ENCODE measurements at places on chromosomes 7 and 10.

- DNase-seq: no peak
Measured at GRCh38 chr10:124864421-124865193, 63.0 kb downstream of the ABRAXAS2 start.

GRCh38 chr10:47016564-47016963 is 105.3 kb downstream of the PTPN20 start:
- no peak for DNase-seq

GRCh38 chr7:38731215-38731614 is 100.0 kb upstream of the AMPH start:
- DNase-seq: no peak

- no peak for DNase-seq
Measured at GRCh38 chr7:2260820-2261219, 18.8 kb downstream of the NUDT1 start.

GRCh38 chr10:48779546-48780152 is 95.0 kb downstream of the WDFY4 start:
- no peak for DNase-seq

DNA sequence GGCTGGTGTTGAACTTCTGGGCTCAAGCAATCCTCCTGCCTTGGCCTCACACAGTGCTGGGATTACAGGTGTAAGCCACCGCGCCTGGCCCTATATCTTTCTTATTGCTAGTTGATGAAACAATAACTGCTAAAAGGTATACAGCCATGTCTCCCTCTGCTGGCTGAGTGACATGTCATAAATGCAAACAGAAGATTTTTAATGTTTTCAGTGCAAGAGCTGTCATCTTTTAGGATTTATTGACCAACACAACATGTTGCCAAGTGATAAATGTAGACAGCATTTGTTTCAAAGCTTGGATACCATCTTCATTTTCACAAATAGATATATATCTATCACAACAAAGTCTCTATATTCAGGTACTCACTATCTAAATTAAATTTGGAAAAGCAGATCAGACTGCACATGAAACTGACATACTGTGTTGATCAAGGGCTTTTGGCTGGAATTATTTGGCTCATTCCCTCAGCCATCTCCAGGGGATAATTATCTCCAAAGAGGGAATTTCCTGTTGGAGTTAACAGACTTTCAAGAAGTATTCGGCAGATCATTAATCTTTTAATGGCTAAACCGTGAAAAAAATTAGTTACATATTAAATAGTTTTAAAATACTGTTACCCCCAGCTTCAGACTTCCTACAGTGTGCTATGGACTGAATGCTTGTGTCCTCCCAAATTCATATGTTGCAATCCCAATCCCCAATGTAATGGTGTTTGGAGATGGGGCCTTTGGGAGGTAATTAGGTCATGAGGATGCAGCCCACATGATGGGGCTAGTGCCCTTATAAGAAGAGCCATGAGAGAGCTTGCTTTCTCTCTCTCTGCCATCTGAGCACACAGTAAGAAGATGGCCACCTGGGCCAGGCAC is 41.3 kb upstream of the SRPK2 start:
- peak; percentile 12 for DNase-seq

DNA sequence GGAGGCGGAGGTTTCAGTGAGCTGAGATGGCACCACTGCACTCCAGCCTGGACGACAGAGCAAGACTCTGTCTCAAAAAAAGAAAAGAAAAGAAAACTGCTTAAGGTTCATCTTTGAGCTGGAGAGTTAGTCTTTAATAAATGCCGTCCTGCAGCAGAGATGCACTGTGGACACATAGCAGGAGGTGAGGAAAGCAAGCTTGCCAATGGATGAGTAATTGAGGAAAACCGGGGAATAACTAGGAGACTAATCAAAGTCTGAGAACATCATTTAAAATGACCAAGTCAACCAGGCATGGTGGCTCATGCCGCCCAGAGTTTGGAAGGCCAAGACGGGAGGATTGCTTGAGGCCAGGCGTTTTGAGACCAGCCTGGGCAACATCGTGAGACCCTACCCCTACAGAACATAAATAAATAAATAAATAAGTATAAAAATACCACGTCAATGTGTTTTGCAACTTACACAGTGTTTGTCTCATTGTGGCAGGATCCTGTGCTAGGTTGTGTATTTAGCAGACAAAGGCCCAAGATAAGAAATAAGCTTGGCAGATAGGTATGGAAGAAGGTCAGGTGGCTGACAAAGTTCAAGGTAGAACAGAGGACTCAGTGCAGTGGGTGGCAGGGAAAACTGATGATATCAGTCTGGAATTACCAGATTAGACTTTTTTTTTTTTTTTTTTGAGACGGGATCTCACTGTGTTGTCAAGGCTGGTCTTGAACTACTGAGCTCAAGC is 115.7 kb upstream of the KMT2C start:
- no peak for DNase-seq

DNA sequence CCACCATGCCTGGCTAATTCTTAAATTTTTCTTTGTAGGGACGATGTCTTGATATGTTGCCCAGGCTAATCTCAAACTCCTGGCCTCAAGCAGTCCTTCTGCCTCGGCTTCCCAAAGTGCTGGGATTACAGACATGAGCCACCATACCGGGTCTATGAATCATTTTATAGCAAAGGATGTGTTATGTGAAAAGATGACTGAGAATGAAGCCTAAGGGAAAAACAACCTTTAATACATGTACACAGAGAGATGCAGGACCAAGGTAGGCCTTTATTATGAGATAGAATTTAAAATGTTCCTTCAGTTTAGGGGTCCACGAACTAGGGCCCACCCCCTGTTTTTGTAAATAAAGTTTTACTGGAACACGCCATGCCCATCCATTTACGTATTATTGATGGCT is 41.0 kb downstream of the UBE2H start:
- no peak for DNase-seq

DNA sequence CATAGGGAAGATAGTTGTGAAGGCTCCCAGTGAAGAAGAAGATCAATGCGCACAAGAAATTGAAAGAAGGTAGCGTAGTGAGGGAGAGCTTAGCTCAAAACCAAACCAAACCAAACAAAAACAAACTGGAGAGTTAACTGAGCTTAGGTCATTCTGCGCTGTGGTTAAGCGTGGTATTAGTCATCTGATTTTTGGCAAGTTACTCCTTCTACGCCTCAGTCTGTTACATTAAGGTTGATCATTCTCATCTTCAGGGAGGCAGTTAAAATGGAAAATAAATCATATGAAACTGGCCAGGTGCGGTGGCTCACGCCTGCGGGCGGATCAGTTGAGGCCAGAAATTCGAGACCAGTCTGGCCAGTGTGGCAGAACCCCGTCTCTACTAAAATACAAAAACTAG is 259.7 kb downstream of the EXOC4 start:
- no peak for DNase-seq

DNA sequence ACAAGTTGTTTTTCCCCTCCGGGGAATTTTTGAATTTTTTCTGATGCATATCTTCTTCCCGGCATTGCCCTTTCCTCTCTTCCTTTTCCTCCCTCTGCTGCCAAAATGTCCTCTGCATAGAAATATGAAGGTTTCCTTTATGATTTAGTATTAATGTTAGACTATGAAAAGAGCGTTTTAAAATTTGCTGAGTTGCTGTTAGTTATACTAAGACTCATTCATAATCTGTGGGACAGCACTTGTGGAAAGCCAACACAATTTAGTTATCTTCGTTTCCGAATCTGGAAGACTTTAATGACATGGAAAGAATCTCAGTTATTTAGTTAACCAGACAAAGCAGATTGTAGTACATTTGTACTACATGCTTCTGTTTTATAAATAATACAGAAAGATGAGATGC is 25.0 kb downstream of the POU6F2 start:
- DNase-seq: no peak

- no peak for DNase-seq
Measured at GRCh38 chr7:9242636-9243035, 809.2 kb downstream of the NXPH1 start.

DNA sequence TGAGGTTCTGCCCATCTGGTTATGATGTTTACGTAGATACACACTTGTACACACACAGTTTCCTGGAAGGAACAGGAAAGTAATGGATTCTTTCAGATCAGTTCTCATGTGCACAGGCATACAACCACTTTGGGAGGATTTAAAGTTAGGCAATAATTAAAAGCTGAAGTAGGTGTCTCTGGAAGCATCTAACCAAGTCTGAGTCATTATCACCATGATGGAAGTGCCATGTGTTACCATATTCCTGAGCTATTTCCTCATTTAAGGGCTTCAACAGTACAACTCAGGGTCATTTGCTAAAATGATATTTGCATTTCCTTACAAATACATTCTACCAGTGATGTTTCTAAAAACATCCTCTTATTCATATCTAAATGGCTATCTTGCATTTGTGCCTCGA is 41.4 kb upstream of the BET1 start:
- no peak for DNase-seq

DNA sequence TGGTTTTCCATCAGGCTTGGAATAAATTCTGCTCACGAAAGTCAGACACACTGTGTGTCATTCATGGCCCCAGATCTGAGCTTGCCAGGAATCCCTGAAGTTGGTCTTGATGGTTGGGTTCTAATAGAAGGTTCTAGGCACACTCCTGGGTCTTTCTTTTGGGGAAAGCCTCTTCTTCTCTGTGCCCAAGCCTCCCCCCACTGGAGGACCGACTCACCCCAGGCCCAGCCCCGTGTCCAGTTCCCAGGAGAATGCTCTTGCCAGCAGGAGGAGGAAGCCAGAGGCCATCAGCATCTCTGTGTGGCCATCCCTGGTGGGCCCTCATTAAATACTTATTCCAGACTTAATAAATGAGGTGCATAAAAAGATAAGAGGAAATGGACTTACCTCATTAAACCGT is 548.0 kb downstream of the TCERG1L start:
- no peak for DNase-seq

Data from stimulated activated CD8-positive, alpha-beta memory T cell treated with anti-CD3 and anti-CD28 coated beads, Interleukin-7, amount 100 ng/mL, for 1 hour (primary cell).